ENCODE measurements at places on chromosomes 13 and 19. TPM values are rescaled to one million over a fixed set of nuclear protein-coding genes. Genes with fewer than 3 reads are reported as not detected.

The NAXD gene
- 18.1 TPM for total RNA-seq

The ACP7 gene
- 0.22 TPM for total RNA-seq

The VAV1 gene
- total RNA-seq: not detected

The ACP5 gene
- 0.79 TPM for total RNA-seq

The SAE1 gene
- total RNA-seq: 73.4 TPM

All from placental epithelial cell (primary cell).